ENCODE measurements at places on chromosomes 6 and 20.

- peak; percentile 60 for DNase-seq
Measured at GRCh38 chr20:62361799-62362589, 5.1 kb downstream of the LAMA5 start.

DNA sequence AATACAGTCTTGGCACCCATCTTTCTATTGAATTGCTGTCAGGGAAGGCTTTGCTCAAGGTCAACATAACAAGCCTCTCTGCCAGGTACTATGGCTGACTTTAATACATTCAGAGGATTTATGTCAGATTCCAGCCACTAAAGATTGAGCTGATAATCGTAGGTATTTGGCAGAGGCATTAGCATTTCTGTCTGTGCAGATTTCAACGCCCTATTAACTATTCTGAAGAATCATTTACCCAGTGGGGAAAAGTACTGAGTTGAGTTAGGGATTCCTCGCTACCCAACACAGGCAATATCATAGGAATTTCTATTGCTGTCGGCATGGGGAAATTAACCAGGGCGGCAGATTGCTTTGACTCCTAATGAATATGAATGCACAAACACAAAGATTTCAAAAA is 233.7 kb upstream of the SPTLC3 start:
- no peak for DNase-seq

DNA sequence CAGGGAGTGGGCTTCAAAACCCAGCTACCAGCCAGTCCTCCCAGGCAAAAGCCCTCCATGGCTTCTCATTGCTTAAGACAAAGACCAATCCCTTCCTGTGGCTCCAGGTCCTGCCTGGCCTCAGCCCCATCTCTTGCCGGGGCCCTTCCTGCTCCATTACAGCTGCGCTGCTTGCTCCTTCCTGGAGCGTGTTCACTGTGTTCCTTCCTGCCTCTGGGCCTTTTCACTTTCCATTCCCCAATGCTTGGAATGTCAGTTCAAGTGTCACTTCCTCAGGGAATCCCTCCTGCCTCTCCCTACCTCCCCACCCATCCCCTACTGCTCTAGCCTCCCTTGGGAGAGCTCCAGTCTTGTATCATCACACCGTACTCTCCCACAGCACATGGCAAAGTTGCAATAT is 11.1 kb upstream of the ITPR3 start:
- no peak for DNase-seq

DNA sequence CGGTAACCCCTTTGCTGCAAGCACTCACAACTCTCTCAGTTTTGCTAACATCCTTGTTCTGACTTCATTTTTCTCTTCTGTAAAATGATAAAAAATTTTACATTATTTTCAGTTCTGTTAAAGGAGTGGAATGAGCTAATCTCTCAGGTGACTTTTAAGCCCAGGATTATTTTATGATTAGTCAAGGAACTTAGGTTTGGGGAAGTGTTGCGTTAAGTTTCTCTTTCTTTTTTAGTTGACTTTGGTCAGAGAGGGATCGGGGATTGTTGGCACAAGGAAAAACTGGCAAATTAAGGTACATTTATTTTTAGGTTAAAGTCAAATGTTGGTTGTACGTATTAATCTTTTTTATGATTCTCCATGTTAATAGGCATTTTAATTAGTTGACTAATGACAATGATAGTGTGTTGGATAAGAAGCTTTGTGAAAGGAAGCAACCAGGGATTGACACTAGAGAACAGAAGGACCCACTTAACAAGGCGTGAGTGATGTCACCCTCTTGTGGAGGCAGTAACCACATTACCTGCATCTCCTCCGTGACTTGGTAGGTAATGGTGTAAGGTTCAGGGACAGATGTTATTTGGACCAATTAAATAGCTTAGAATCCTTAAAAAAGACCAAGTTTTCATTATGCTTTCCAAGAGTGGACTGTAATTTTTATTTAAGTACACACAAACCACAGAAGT is 31.6 kb downstream of the CD83 start:
- no peak for DNase-seq

DNA sequence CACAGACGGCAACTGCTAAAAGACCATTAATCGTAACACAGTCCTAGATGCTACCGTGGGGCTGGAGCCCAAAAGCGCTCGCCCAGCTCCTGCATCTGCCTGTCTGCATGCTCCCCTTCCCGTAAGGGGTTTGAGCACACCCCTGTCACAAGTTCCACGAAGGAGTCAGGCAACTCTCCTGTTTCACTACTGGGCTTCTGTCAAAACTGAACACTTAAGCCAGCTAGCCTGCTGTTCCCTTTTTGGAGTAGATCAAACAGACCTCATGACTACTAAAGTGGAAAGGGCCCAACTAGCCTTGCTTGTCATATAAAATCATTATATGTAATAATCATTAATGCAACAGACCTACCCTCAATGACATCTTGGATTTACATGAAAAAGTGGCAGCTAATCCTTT is 61.3 kb downstream of the TRMT11 start:
- no peak for DNase-seq

DNA sequence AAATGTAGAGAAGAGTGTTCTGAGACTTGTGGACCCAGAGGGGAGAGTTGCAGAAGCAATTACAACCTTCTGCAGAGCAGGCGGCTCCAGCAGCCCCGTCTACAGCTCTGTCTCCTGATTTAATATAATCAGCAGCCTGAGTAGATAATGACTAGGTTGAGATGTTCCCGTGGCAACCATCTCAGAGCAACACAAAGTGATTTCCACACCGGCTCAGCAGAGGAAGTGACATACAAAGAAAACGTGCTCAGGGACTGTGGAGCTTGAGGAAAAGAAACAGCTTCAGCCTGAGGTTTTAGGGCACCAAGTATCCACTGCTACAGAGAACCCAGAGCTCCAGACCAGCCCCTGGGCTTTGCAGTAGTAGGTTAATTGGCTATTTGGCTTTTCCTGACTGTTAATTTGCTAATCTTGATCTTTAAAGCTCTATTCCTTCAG is 136.4 kb downstream of the MTFR2 start:
- peak; percentile 73 for DNase-seq

DNA sequence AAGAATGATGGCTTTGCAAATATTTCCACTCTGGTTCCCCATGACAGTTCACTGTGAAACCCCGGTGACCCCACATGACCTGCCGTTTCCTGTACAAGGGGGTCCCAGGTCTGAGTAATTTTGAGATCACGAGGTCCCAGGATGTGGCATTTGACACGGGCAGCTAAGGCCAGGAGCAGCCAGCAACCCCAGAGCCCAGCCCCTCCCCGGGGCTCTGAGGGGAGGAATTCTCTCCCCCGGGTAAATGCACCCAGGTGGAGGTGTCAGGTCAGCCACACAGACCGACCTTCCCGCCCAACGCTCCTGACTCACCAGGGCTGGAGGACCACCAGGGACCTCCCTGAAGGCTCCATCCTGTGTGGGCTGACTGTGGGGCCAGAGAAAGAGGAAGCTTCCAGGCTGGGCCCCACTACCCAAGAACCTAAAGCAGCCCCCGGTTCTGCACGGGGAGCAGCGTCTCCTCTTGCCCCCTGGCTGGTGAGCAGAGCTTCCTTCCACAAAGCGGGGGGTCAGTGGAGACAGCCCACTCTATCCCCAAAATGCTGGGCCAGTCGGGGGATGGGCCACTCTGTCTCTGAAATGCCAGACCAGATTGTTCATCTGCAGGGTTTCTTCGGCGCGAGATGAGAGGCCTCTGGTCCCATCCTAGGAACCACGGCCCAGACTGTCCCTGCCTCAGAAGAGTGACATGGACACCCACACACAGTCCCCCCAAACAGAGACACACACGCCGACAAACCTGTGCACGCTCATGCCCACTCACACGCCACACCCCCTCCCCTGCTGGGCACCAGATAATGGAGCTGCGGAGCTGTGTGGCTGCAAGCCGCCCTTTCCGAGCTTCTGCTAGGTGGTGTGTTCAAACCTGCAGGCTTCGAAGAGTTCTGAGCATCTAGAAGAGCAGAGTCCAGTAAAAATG is 23.4 kb upstream of the SLCO4A1 start:
- DNase-seq, result no peak

GRCh38 chr20:46060301-46060881 is 29.4 kb downstream of the NCOA5 start:
- peak; percentile 20 for DNase-seq

DNA sequence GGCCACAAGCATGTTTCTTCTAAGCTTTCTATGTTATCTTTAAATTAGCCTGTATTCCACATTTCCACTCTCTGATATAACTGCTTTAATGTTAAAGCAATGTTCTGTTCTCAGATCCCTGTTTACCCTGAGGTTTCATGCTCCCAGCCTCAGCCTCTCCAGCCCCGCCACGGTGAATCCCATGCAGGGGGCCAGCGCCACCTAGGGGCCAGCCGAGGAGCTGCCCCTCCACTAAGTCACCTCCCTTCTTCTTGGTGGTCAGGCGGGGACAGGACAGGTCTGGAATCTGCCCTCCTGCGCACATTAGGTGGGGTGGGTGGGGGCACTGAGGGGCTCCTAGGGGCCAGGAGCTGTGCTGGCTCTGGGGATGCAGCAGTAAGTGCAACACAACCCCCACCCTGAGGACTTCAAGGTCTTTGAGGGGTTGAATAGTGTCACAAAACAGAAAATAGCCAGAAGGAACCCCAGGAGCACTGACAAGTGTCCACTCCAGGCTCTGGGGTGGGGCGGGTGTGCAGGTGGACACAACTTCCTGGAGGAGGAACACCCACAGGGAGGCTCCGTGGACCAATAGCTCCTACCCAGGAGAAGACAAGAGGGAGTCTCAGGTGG is 61.6 kb downstream of the RAB44 start:
- peak; percentile 90 for DNase-seq

- DNase-seq, result no peak
Measured at GRCh38 chr6:10591422-10592160, 70.4 kb downstream of the GCNT2 start.

DNA sequence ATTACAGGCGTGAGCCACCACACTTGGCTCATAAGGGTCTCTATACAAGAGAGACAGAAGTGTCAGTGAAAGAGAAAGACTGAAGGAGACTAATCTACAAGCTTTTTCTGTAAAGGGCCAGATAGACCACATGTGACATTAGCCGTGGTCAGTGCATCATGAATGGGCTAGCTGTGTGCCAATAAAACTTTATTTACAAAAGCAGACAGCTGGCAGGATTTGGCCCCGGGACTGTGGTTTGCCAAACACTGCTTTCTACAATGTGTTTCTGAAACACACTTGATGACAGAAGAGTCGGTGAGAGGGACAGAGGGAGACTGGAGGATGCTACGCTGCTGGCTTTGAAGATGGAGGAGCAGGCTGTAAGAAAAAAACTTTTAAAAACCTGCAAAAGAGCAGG is 285.4 kb downstream of the TFAP2C start:
- DNase-seq, result no peak

- DNase-seq, result no peak
Measured at GRCh38 chr20:53753880-53754459, 160.3 kb upstream of the ZNF217 start.

DNA sequence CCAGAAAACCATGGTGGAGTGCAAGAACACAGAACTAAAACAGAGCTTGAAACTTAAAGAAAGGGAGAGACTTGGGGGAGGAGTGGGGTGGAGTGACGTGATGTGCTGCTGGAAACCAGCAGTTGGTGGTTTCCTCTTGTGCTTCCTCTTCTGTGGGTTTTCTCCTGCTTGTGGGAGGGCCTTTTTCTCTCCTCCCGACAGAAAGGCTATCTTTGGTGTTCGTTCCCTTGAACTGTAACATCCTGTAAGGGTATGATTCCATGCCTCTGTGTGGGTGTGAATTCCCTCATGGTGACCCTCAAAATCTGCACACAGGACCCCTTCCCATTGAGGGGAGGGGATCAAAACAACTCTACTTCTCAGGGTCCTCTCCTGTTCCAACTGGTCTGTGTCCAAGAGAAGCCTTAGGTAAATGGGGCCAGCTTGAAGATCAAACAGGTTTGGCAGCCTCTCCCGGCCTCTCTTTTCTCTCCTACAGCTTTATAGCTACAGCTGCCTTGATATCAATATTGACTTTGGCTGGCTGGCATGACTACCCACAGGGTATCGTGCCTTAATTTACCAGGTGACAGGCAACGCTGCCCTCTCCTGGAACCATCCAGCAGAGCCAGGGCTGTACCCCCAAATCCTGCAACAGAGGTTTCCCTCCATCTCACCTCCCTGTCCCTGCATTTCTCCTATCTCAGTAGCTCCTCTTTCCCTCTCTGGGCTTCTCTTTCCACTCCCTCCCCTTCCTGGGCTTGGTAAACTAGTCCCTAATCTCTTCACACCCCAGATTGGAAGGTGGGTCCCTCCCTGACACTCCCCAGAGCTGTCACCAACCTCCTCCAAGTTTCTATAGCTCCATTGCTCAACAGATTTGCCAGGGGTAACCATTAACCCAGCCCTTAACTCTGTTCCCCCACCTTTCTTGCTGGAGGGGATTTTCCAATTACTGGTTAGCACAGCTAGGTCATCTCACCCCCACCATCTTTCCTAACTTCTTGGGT is 1.5 kb upstream of the MSH5 start:
- DNase-seq, result no peak

DNA sequence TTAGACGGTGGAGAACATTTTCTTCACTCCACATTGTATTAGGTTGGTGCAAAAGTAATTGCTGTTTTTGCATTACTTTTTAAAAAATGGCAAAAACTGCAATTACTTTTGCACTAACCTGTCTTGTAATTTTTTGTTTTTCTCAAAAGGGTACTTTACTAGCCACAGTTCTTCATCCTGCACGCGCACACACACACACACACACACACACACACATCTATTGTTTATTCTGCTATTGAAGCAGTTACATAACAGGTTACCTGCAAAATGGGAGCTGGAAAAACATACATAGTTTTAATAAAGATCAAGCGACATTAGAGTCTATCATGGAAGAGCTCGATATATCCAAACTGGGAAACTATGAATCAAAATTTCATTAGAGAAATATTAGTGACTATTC is 235.2 kb downstream of the SIM1 start:
- no peak for DNase-seq

DNA sequence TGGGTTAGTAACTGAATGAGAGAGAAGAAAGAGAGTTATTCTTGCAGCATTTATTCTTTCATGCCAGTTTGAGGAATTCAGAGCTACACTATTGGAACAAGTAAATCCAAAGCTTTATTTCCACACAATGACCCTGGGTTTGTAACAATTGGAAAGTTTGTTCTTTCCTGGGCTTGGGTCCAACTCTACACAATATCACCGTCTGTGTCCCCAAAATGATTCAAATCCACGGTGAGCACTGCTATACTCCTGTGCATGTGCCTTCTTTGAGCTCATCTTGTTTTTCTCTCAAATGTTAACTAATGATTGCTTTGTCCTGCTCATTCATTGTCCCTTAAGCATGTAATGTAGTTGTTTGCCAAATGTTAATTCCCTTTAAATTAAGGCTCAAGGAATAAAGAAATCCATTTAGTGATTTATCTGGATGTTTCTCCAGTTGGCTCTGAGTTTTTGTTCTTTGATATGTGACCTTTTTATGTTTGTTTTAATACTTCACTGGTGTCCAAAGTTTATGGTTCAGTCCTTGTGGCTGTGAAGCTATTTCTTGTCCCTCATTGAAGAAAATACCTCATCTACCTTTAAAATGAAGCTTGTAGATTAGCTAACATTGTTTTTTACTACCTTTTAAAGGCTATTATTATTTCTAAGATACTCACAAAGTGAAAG is 20.5 kb upstream of the CRISP3 start:
- no peak for DNase-seq
